ENCODE measurements at places on chromosomes 7 and 10. TPM values are rescaled to one million over a fixed set of nuclear protein-coding genes. Genes with fewer than 3 reads are reported as not detected.

The TRIM73 gene
- 4.0 TPM for polyA plus RNA-seq

The NPFFR1 gene
- 0.05 TPM for polyA plus RNA-seq

The SSC4D gene
- polyA plus RNA-seq = 0.95 TPM

The PRPS1L1 gene
- not detected for polyA plus RNA-seq

The ITGB8 gene
- polyA plus RNA-seq = 5.4 TPM

- no peak for DNase-seq
These were observed 38.9 kb upstream of the SLF2 start for GRCh38 chr10:100873827-100874326.

DNA sequence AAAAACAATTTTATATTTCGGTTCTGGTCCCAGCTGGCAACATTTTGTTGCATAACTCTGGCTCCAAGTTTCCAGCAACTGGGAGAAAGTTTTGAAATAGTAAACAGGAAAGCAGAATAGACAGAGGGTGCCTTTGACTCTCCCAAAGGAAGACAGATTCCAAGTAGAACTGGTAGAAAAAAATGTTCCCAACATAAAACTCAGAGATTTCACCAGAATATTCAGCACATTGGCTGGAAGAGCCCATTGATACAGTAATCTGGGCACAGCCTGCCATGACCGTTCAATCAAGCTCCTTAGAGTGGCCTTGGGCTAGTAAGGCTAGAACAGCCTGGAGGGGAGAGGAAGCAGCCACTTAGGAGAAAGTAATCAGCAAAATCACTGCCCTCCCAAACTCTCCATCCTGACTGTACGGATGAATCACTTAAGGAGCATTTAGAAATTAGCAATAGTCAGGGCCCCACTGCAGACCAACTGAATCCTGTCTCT lies 120.4 kb downstream of the CUBN start:
- peak; percentile 89 for DNase-seq

DNA sequence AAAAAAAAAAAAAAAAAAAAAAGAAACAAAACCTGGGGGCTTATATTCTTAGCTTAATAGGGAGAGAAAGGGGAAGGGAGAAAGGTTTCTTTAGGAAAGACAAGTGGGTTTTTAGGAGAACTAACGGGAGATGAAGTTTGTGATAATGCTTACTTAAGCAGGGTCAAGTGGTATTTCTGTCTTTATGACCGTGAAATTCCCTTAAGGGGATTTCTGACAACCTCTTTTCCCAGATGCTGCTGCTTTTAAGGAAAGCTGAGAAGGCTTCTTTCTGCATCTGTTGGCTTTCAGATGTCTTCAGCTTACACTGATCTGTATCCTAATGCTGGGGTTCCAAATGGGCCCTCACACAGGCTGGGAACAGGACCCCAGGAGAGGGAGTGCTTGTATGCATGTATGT lies 42.6 kb downstream of the ADAMTS14 start:
- no peak for DNase-seq

- no peak for DNase-seq
These were observed 598.6 kb downstream of the SH2D4B start for GRCh38 chr10:81136261-81136660.

Measured in muscle of leg (tissue), 16 donors.